ENCODE measurements at places on chromosomes 4 and X. TPM values are rescaled to one million over a fixed set of nuclear protein-coding genes. Genes with fewer than 3 reads are reported as not detected.

Gene PCYT1B
- 26.1 TPM for total RNA-seq

Gene PCDH7
- 6.1 TPM for total RNA-seq

Gene CPE
- total RNA-seq: 2.3 TPM

Gene DUSP9
- not detected for total RNA-seq

Gene SAGE1
- 0.15 TPM for total RNA-seq

DNA sequence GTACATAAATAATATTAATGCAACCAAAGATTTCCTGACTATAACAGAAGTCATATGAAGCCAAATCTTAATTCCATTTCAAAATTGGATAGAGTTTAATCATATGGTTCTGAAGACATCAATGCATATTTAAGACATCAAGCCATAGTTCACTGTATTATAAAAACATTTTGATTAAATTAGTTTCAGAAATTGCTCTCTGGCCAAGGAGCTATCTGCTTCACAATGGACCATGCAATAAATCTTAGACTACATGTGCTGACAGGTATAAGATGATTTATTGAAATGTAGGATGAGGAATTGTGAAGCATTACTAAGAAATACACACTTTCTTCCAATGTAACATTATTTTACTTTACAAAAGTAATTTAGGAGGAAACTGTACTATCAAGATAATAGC is 81.6 kb downstream of the MID1 start:
- no peaks in the 10 kb centered on the region for H3K36me3 ChIP-seq
- no peak for DNase-seq
- peaks cover 19% of the 10 kb centered on the region for H3K4me1 ChIP-seq
- H3K27me3 ChIP-seq: no peaks in the 10 kb centered on the region

DNA sequence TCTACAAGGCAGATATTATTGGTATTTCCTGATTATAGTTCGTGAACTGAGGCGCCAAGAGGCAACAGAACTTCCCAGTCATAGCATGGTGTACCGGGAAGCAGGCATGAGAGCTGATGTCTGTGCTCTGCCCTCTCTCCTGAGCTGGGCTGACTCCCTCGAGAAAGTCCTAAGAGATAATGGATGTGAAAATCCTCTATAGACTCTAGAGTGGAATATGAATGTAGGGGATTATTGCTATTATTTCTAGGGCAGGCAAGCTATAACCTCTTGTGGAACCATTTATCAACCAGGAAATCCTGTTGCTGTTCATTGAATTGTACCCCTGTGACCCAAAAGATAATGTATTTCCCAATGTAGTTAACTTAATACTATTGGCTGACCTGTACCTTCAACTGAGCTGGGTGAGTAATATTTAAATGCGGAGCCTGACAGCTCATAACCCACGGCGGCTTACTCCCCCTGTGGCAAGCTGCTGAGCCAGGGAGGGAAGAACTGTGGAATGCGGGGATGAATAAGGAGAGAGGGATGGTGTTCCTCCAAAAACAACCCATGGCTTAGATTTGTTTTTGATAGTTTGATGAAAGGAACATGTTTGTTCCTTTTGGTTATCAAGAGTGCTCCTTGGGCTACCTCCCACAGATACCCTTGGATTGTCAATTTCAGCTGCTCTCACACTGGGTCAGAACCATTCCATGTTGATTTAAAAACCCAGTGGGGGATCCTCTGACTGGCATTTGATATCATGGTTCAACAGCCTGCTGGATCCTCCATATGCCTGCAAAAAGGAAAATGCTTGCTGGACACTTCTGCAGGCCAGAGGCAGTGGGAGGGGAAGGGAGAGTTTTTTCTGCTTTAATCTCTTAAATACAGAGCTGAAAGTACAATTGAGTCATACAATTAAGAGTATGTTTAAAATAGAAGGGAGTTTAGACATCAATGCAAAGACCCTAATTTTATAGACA is 339.0 kb upstream of the BOD1L1 start:
- no peaks in the 10 kb centered on the region for H3K36me3 ChIP-seq
- H3K27me3 ChIP-seq: no peaks in the 10 kb centered on the region
- no peak overlapping the region for H3K4me3 ChIP-seq
- H3K4me1 ChIP-seq: peaks cover 3% of the 10 kb centered on the region

DNA sequence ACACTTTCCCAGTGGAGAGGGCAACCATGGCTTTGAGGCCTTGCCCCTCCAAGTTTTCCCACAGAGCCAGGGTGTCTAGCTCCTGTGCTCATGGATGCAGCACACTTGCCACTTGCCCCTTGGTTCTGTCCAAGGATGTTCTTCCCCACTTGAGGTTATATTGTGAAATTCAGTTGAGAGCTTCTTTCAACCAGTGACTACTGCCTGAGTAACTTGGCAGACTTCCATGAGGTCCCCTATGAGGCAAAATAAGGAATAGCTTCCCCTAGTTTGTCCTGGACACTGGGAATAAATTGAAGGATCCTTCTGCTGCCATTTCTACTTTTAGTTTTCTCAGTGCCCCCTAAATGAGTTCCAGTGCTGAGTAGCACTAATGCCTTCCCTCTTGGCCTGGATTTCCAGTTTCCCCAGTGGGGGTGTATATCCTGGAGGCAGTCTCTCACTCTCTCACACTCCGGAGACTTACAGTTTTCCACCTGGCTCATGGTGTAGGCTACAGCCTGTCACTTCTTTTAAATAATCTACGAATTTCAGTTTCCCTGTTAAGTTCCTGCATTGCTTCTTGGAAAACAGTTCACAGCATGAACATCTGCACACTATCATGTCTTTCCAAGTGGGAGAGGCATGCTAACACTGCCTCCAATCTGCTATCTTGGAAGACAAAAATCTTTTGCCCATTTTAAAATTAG is 36.4 kb upstream of the ADH4 start:
- H3K4me1 ChIP-seq: no peaks in the 10 kb centered on the region
- no peak overlapping the region for H3K4me3 ChIP-seq
- no peak overlapping the region for H3K27ac ChIP-seq
- H3K36me3 ChIP-seq: no peaks in the 10 kb centered on the region

DNA sequence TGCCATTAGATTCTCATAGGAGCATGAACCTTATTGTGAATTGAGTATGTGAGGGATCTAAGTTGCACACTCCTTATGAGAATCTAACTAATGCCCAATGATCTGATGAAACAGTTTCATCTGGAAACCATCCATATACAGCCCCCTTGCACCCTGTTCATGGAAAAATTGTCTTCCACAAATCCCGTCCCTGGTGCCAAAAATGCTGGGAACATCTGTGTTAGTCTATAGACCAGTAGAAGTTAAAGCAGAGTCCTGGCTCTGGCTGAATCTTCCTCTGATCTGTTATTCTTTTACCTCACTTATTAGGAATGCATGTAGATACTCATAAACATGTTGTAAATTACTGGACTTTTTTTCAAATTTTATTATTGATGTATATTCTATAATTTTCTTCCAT is 29.2 kb downstream of the SULT1B1 start:
- no peak overlapping the region for H3K27ac ChIP-seq
- H3K36me3 ChIP-seq: no peaks in the 10 kb centered on the region
- peaks cover 8% of the 10 kb centered on the region for H3K4me1 ChIP-seq
- no peak overlapping the region for H3K4me3 ChIP-seq
- H3K27me3 ChIP-seq: peaks cover 2% of the 10 kb centered on the region

- H3K4me1 ChIP-seq: peaks cover 3% of the 10 kb centered on the region
- no peak overlapping the region for H3K4me3 ChIP-seq
- no peak overlapping the region for H3K27ac ChIP-seq
Observed at GRCh38 chr4:147479786-147480185, 1.1 kb upstream of the EDNRA start.

DNA sequence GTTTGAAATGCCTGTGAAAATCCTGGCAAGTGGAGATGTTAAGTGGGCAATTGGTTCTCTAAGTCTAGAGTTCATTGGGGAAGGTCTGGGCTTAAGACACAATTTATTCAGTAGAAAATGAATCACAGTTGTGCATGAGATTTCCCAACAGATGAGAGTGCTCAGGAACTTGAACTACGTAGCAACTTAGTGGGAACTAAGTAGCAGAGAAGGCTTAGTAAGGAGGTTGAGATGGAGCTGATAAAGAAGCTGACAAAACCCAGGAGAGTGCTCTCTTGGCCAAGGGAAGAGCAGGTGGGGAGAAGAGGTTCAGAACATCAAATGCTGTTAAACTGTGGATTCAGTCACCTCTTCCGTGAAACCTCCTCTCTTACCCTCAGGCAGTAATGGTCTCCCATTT is 33.0 kb downstream of the AFF1 start:
- no peak overlapping the region for H3K4me3 ChIP-seq
- no peak for DNase-seq
- no peaks in the 10 kb centered on the region for H3K36me3 ChIP-seq
- no peak overlapping the region for H3K27ac ChIP-seq

DNA sequence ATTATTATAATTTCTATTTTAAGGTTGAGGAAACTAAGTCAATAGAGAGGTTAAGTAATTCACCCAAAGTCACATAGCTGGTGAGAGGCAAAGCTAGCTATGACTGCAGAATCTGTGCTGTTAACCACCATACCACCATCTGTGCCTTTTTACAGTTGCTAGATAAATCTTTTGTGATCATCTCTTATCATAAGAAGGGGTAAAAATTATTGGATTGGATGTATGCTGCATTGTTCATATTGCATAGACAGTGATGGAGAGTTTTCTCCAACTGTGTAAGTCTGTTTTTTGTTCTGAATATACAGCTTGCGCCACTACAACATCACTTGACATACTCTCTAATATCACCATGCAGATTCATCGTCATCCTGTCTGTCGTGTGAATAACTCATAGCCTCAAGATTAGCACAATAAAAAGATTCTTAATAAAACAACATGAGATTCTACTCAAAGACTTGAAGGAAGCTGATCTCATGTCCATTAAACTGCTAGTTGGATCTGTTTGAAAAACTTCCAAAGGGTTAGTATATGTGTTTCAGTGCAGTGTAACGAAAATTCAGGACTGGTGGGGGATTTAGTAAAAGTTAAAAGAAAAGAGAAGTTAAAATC is 495.9 kb downstream of the SPRY1 start:
- no peaks in the 10 kb centered on the region for H3K4me1 ChIP-seq
- DNase-seq: no peak
- peaks cover 3% of the 10 kb centered on the region for H3K27me3 ChIP-seq
- no peaks in the 10 kb centered on the region for H3K36me3 ChIP-seq

DNA sequence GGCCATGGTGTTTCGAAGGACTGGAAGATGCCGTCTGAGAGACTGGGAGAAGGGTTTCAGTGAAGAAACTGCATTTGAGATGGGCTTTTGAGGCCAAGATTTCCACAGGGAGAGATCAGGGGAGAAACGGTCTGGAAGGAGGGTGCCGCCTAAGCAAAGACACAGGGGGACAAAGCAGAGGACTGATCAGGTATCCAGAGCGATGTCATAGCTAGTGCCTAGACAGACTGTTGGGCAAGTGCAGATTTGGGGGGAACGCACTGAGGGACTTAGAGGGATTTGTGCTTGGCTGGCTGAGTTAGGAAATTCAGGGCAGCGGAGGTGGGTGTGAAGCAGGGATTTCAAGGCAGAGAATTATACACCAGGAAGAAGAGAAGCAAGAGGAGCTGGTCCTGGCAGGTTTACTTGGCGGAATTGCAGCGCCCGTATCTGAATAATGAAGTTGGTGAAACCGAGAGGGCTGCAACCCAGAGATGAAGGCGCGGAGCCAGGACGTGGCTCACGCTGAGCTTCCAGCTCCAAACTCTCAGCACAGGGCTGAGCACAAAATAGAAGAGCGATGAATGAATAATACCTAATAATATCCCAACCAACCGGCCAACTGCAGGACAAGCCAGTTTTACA is 106.9 kb downstream of the MAML3 start:
- peak overlapping the region; percentile 100 for H3K27ac ChIP-seq
- no peaks in the 10 kb centered on the region for H3K36me3 ChIP-seq
- no peak for DNase-seq
- H3K27me3 ChIP-seq: peaks cover 10% of the 10 kb centered on the region
- H3K4me3 ChIP-seq: peak overlapping the region; percentile 60

- no peak overlapping the region for H3K4me3 ChIP-seq
- no peak overlapping the region for H3K27ac ChIP-seq
- H3K27me3 ChIP-seq: no peaks in the 10 kb centered on the region
- no peaks in the 10 kb centered on the region for H3K36me3 ChIP-seq
- H3K4me1 ChIP-seq: no peaks in the 10 kb centered on the region
- DNase-seq: no peak
Observed at GRCh38 chr4:56863441-56864139, 42.1 kb upstream of the SPINK2 start.

DNA sequence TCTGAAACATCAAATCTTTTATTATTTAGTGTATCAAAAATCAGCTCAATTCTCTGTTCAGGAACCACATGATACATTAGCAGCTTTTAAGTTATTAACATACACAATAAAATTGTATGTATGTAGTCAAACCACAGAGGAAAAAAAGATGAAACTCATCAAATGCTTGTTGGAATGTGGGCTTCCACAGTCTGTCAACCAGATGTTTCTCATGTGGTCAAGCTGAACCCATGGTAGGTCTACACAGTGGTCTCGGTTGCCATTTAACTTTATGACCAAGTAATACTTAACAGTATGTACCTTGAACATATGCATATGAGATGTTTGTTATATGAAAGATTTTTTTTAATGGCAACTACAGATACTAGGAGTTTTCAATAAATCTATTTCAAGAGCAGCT is 427.8 kb downstream of the IL15 start:
- no peak overlapping the region for H3K4me3 ChIP-seq
- H3K4me1 ChIP-seq: no peaks in the 10 kb centered on the region
- H3K36me3 ChIP-seq: peaks cover 11% of the 10 kb centered on the region
- no peak overlapping the region for H3K27ac ChIP-seq
- DNase-seq: no peak

- no peaks in the 10 kb centered on the region for H3K36me3 ChIP-seq
- no peak for DNase-seq
- no peak overlapping the region for H3K4me3 ChIP-seq
- no peak overlapping the region for H3K27ac ChIP-seq
Observed at GRCh38 chr4:141058591-141059512, 74.4 kb downstream of the RNF150 start.

- H3K4me3 ChIP-seq: peak overlapping the region; percentile 67
- no peak for DNase-seq
- peaks cover 9% of the 10 kb centered on the region for H3K27me3 ChIP-seq
- H3K4me1 ChIP-seq: peaks cover 24% of the 10 kb centered on the region
Observed at GRCh38 chr4:159248384-159249178, 145.7 kb downstream of the RAPGEF2 start.

Measured in endothelial cell (in vitro differentiated cells).